ENCODE measurements at places on chromosomes 6 and 20. TPM values are rescaled to one million over a fixed set of nuclear protein-coding genes. Genes with fewer than 3 reads are reported as not detected.

The ULBP1 gene
- 6.0 TPM for total RNA-seq

The AGER gene
- 2.7 TPM for total RNA-seq

DNA sequence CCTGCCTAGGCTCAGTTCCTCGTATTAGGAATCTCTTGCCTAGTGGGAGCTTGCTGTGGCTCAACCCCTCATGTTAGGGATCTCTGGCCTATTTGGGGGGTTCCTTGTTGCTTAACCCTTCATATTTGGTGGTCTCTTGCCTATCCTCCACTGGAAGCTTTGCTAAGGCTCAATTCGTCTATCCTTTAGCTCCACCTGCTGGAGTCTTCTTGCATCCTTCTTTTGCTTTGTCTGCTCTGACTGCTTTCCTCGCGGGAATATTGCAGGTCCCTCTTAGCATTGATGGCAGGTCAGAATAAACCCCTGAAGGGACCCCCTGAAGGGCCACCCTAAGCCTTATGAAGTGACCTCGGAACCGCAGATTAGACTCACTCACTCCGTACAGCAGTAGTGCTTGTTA lies 203.0 kb upstream of the TBX18 start:
- no peak for DNase-seq

GRCh38 chr6:169324656-169325459 lies 71.2 kb upstream of the THBS2 start:
- DNase-seq, result no peak

DNA sequence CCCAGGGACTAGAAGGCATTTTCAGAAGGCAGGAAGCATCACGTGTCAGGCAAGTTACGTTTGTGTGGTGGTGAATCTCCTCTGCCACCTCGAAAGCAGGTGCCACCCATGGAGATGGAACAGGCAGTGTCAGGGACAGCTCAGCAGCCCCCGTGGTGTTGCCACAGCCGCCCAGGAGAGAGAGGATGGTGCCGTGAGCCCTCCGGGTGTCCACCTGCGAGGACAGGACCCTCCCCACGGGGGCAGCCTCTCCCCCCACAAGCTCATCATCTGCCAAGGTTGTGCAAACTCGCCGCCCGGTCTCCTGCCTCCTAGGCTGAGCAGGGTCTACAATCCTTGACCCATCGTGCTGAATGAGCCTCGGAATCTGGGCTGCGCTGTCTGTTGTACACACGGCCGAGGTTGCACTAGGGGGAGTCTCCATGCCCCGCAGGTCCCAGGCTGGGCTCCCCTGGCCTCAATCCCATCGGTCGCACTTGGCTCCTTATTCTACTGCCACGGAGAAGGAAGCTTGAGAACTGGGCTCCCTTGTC lies 40.1 kb downstream of the DACT2 start:
- DNase-seq, result no peak

All from kidney epithelial cell (primary cell).